H9 (cell line): ENCODE measurements at places on chromosomes 16 and 17. TPM values are rescaled to one million over a fixed set of nuclear protein-coding genes. Genes with fewer than 3 reads are reported as not detected.

The SDR42E1 gene
- 0.02 TPM in 1 of 2 replicates, not detected in the other for total RNA-seq

The ABCA9 gene
- total RNA-seq: not detected in 2 replicates

DNA sequence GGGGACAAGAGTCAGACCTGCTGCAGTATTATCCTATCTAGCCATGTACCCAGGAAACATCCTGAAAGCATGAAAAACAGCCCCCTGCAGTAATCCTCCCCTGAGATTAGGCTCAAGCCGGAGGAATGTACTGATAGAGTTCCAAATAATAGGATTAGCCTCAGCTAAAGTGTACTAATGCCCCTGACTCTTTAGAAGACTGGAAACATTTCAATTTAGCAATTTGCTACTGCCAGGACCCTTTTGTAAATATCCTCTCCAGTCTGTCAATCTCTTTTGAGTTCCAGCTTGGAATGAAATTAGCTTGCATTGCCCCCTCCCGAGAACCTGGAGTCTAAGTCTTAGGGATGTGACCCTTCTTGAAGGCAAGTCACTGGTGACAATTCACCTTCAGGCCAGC, 110.8 kb upstream of the DNAH9 start:
- DNase-seq: no peak

The EXOC7 gene
- total RNA-seq: 160 and 162 TPM in 2 replicates

- DNase-seq: no peak
These were observed 78.6 kb downstream of the YPEL2 start for GRCh38 chr17:59410049-59410437.

DNA sequence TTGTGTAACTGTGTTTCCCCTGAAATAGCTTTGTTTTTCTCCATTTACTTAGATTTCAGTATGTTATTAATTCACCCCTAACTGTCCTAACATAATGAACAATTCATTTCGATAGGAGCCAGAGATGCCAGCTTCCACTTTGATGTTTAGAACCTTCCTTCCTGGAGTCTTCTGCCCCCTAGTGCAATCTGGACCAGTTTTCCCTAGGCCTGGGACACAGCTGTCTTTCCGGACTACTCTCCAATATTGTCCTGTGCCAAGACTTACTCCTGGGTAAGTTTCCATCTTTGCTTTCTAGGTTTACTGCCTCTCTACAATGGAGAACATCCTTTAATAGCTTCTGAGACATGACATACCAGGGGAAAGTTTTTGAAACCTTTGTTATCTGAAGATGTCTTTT, 12.8 kb downstream of the RECQL5 start:
- DNase-seq: no peak

- DNase-seq: no peak
These were observed 4.8 kb downstream of the XYLT2 start for GRCh38 chr17:50350733-50351132.
